ENCODE measurements at places on chromosomes 2 and 18.
A peak's percentile ranks its signal among the peaks of the same experiment; 100 is the strongest.

- no peak for DNase-seq
Measured at GRCh38 chr2:36473230-36473629, 117.7 kb downstream of the CRIM1 start.

GRCh38 chr18:26806224-26806623 is 59.3 kb downstream of the AQP4 start:
- no peak for DNase-seq

DNA sequence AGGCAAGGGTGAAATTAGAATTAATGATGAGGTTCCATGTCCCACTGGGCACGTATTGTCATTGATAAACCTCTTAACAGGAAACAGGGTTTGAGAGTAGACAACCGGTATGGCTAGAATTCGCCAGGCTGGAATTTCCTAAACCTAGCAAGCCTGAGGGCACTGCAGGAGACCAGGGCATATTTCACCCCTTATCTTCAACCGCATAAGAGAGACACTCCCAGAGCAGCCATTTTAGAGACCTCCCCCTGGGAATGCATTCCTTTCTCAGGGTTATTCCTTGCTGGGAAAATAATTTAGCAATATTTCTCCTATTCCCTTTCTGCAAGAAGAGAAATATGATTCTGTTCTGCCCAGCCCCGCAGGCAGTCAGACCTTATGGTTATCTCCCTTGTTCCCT is 334.6 kb upstream of the LYPD1 start:
- DNase-seq: no peak

GRCh38 chr18:44213293-44213692 is 467.4 kb upstream of the SETBP1 start:
- no peak for DNase-seq

DNA sequence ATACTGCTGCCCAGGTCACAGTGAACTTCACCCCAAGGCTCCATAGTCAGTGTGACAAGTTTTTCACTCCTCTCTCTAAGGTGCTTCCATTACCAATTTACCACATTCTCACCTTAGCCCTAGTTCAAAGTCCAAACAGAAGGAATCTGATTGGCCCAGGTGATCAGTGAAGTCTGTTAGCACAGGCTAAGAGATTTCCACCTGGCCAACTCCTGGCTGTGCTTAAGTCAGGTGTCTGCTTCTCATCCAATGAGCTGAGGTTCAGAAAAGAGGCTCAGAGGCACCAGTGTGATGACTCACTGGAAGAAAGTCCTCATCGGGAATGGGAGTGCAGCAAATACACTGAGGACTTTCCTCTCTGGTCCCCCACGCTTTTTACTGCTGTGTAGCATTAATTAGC is 164.4 kb upstream of the MGAT5 start:
- DNase-seq: no peak

DNA sequence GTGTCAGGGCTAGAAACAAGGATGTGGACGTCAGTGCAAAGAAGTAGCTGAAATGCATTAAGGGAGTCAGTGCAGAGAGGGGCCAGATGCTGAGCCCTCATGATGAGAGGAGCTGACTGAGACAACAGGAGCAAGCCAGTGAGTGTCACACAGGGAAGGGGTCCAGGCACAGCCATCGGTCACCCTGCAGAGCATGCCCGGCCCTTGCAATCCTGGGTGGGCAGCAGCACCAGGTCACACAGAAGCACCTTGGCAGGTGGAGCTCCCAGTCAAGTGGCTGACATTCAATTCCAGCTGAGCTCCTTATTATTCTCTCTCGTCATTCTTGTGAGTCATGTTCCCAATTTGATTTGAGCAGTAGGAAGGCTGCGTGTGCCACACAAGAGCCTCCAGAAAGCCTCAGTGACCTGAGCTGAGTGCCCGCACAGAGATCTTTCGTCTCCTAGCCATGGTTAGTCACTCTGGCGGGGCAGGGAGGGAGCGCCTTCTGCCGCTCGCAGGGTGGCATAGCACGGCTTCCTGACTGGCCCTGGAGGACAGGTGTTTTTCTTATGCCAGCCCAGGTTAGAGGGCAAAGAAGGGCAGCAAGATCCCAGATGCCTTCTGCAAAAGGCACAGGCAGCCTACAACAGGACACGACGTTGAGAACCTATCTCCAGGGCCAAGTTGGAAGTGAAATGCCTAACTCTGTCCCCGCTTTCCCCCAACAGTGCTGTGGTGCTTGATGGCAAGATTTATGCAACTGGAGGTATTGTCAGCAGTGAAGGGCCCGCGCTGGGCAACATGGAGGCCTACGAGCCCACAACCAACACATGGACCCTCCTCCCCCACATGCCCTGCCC is 220.9 kb downstream of the ATAD2B start:
- DNase-seq: no peak

GRCh38 chr2:233563663-233564430 is 2.7 kb downstream of the USP40 start:
- DNase-seq: no peak

GRCh38 chr2:39994151-39994550 is 215.1 kb upstream of the THUMPD2 start:
- no peak for DNase-seq

GRCh38 chr18:54112356-54112755 is 112.1 kb downstream of the MBD2 start:
- no peak for DNase-seq

DNA sequence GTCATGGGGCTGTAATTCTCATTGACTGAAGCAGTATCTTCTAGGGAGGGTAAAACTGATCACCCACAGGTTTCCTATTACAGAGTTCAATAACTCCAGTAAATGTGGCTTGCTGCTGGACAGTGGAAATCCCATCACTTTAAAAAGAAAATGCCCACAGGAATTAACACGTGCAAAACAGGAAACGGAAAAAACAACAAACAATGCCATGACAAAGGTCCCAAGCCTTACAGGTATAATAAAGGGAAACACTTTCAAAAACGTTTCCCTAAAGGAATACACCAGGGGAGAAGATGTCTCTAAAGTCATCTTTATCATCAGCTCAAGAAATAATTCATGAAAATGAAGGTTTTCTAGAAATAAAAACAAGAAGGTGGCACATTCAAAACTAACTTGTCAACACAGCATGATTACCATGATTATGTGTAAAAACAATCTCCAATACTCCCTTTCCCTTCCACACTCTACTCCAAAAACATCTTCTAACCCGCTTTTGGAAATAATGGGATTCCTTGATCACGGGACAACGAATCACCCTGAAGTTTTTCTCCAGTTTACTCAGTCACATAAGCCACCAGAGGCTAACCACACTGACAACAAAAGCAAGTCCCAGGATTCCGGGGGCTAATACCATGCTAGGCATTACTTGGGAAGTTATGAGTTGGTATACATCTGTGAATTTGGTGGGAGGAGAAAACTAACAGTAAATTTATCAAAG is 167.9 kb downstream of the TCF4 start:
- DNase-seq: no peak

DNA sequence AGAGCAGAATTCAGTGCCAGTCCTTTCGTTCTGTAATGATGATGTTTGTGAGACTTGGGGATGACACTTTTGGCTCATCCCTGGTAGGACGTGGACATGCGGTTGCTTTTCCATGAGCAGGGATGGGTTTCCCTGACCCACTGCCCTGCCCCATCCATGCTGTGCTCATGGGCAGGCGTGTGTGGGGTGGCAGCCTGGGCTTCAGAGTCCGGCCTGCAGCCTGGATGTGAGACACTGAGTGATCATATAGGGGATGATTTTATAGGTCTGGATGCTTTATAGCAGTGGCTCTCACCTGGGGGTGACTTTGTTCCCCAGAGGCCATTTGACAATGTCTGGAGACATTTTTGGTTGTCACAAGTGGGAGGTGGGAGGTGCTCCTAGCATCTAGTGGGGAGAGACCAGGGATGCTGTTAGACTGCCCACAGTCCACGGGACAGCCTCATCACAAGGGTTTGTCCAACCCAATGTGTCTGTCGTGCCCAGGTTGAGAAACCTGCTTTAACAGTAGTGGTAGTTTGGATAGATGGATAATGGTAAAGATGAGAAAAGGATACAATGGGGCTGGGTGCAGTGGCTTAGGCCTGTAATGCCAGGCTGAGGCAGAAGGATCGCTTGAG is 38.9 kb downstream of the LDLRAD4 start:
- DNase-seq: no peak

- DNase-seq: no peak
Measured at GRCh38 chr18:9550429-9550828, 63.9 kb downstream of the PPP4R1 start.

GRCh38 chr2:10413503-10413902 is 34.6 kb downstream of the ODC1 start:
- DNase-seq: no peak

DNA sequence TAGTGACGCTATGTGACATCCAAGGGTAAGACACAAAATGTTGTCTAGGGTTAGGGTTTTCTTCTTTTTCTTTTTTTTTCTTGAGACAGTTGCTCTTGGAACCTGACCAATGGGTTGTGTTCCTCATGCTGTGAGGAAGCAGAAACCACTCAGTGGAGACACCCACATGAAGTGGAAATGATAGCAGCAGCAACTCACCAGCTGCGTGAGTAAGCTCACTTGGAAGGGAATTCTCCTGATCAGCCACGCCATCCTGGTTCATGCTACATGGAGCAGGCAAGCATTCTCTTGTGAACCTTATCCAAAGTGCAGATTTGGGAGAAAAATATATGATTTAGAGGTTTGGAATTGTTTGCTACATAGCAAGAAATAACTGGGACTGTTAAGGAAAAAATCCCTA is 863.7 kb downstream of the EPHA4 start:
- no peak for DNase-seq

DNA sequence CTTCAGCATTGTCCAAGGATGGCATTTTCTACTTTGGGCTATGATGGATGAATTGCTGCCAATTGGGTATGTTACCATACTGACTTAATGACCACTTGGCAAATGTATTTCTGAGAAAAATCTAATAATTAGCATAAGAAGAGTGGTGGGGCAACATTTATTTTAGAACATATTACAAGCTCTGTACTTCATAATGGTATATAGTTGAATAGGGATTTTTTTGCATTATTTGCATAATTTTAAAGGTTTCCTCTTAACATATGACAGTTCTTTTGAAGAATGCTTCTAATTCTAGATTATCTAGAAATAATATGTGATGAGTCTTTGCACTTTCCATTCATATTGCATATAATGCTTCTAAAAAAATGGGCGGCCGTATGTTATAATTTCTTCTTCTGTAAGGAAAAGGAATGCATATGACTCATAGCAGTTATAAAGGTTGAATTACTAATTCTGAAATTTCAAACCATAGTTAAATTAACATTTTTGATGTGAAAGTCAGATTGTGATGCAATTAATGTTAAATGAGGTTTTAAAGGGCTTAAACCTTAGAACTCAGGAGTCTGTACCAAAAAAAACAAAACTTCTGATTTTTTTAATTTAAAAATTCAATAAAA is 1652.3 kb upstream of the SLC39A10 start:
- DNase-seq: no peak

DNA sequence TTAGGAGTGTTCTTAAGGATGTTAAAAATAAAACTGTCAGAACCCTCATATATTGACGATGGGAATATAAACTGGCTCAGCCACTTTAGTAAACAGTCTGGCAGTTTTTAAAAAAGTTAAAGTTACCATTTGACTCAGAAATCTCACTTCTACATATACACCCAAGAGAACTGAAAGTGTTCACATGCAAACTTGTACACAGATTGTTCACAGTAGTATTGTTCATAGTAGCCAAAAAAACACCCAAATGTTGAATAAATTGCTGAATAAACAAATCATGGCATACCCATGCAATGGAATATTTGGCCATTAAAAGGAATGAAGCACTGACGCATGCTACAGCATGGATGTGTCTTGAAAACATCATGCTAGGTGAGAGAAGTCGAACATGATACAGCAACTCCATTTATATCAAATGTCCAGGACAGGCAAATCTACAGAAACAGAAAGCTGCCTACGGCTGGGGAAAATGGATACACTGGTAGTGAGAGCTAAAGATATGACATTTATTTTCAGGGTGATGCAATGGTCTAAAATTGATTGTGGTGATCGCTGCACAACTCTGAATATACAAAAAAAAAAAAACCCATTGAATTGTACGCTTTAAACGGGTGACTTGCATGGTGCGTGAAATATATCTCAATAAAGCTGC is 10.1 kb downstream of the RPL31 start:
- DNase-seq: no peak

GRCh38 chr2:74010087-74010541 is 25.4 kb downstream of the TET3 start:
- DNase-seq: peak; percentile 97

- DNase-seq: no peak
Measured at GRCh38 chr18:64100116-64100922, 48.6 kb downstream of the LINC00305 start.

- DNase-seq: no peak
Measured at GRCh38 chr2:7744827-7745226, 827.6 kb downstream of the RNF144A start.

- no peak for DNase-seq
Measured at GRCh38 chr2:95025406-95026319, at the start of gene MAL. Gene MAL (plus strand): TSS chr2:95025708. CDS start chr2:95025793, 85 bp downstream.

DNA sequence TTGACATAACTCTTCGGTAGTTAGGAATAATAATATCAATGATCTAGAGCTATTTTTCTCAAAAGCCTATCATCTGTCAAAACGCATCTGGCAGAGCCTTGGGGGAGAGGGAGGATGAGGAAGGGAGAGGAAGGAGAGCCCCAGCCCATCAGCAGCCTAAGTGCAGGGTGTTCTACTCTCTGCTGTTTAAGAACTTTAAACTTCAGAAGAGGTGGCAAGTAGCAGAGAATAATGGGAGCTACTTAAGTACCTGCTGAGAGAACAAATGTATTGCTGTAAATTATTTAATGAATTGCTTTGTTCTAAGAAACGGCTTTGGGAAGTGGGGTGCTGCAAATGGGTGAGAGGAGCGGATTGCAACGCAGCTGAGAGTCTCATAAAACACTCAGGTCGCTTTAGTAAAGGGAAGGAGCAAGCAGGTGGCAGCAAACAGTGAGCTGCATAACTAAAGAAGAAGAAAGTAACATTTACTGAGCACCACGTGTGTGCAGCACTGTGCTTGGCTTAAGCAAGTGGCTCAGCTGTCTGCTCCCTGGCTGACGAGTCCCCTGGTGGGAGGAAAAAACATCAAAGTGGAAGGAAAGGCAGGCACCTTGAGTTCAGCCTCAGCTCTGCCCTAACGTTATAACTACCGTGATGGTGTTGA is 26.3 kb upstream of the SH3RF3 start:
- DNase-seq: no peak

GRCh38 chr2:145287736-145288135 is 767.8 kb upstream of the ZEB2 start:
- DNase-seq: no peak

DNA sequence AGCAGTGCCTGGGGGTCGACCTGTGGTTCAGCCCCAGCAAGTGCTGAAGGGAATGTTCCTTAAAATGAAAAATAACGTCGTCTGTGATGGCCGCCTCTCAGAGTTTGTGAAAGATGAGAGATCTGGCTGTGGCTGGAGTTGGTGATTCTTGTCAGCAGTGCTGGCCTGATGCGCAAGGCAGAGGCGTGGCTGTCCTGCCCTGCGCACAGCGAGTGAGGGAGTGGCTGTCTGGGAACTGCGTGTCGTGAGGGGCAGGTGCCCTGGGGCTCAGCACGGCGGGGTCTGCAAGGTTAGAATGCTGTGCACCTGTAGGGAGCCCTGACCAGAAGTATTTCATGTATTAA is 8.8 kb downstream of the NFATC1 start:
- DNase-seq: no peak
